ENCODE measurements at places on chromosomes 3 and 15.

DNA sequence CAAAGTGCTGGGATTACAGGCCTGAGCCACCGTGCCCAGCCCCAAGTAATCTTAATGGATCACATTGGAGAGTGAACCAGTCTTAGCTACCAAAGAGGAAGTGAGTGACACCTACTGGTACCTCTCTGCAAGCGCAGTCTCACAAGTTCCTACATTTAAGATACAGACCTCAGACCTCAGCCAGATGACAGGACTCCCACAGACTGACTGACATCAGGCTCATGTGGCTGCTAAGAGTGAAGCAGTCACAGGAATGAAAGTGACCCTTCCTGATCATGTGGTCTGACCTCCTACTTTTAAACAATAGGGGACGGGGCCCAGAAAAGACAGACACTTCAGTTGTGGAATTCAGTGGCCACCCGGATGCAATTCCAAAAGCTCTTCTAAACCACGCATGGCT, 36.3 kb upstream of the GNB5 start:
- DNase-seq = peak; percentile 34

GRCh38 chr15:38304481-38304880, 51.8 kb downstream of the SPRED1 start:
- DNase-seq = no peak

GRCh38 chr3:37852097-37852496, 9.6 kb upstream of the CTDSPL start:
- no peak for DNase-seq

DNA sequence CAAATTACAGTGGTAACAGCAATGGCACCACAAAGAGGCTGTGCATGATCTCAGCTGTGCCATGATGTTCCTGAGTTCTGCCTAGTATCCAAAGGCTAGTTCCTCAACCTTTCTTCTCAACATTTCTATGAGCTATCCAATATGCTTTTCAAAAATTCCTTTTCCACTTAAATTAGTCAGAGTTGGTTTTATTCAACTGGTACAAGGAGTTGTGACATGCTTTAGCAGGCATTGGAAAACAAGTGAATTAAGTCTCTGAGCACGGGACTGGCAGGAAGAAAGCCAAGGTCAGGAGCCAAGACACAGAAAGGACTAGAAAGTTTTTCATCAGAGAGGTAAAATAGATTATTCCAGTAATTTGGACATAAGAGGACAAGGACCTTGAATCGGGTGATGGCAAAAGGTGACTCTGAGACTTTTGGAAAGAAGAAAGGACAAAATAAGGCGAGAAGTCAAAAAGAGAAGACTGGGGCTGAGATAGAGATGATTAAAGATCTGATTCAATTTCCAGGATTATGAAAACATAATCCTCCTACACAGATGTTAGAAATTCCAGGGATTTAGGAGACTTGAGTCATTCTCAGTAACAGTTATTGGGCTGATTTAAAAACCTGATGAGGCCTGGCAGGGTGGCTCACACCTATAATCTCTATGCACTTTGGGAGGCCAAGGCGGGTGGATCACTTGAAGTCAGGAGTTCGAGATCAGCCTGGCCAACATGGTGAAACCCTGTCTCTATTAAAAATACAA, 36.1 kb downstream of the PBRM1 start:
- DNase-seq = no peak

- DNase-seq = no peak
Observed at GRCh38 chr3:119858957-119859356, 77.1 kb downstream of the NR1I2 start.

DNA sequence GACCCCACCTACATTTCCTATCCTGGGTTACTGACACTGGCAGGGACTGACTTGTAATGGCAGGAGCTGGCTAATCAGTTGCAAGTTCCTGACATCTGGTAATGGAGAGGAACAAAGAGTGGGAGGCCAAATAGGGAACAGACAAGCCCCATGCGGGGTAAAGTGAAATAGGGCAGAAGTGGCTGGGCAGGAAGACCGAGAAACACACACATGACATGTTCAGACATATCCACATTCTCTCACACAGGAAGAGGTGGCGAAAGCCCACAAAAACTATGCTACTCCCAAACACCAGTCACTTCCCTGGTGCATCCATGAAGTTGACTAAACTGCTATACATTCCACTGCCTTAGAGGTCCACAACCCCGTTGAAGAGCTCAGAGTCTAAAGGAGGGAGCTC, 394.1 kb upstream of the TBL1XR1 start:
- DNase-seq = no peak

DNA sequence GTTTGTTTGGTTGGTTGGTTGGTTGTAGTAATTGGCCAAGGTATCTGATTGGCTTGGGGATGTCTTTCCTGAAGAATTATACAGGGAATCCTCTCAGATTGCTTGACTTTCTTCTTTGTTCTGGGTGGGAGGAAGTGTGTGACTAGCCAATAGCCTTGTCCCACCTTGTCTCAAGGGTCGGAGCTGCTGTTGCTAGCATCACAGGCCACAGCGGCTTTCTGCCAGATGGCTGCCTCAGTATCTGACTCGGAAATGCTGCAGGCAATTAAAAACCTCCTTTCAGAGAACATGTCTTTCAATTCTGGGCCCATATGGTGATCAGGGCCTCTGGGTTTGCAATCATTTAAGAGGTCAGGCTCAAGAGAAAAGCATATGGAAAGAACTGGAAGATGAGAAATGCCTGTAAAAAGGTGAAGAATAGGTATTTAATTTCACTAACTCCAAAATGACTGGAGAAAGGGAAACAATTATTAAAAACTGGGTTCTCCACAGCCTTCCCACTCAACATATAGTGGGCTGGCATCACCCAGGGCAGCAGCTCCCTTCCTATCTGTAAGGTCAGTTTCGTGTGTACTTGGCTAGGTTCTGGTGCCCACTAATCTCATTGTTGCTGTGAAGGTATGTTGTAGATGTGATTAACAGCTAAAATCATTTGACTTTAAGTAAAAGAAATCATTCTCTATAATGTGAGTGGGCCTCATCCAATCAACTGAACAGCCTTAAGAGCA, 32.4 kb downstream of the TGFBR2 start:
- no peak for DNase-seq

DNA sequence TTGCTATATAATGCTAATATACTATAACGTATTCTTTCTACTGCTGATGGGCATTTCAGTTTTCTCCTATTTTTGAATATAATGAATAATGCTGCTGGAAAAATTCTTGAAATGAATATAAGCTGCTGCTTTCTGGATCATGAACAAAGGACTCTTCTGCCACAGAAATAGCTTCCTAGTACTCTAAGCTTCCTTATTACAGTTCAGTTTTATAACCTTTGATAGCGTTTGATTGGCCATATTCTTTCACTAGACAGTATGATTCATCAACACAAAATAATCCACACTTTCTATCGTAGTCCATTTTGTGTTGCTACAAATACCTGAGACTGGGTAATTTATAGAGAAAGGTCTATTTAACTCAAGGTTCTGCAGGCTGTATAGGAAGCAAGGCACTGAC, 16.4 kb upstream of the UBE3A start:
- DNase-seq = no peak

DNA sequence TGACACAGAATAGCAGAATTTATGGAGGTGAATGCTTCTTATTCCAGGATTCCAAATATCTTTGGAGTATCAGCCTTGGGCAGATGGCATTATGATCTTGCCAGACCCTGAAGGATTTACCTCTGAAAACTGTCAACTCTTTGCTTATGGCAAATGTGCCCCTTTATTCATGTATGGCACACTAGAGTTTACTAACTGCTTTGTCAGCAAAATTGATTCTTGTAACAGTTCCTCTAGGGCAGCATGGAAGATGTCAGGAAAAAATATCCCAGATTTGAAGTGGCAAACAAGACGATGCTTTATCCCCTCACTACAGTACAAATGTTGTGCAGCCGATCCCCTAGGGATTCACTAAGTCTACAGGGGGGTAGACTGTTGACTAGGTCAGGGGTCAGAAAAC, 79.7 kb downstream of the EDEM1 start:
- no peak for DNase-seq

DNA sequence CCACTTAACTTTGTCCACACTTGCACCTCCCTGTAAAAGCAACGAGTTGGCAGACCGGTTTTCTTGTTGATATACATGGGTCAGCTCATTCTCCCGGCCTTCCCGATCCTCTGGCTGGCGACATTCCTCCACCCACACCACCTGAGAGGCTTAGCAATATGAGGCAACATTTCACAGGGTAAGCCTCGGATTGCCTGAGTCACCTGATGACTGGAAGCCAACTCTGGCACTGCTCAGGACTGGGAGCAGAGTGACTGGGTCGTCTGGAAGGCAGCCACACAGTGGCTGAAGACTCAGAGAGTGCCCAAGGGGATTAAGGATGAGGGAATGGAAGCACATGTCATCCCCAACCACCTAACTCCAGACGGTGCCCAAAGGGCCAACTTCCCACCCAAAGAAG, 9.8 kb downstream of the HOMER2 start:
- no peak for DNase-seq

- peak; percentile 37 for DNase-seq
Observed at GRCh38 chr3:10008588-10009344, 17.5 kb upstream of the FANCD2 start.

- no peak for DNase-seq
Observed at GRCh38 chr15:80549191-80549590, 145.0 kb downstream of the ARNT2 start.

DNA sequence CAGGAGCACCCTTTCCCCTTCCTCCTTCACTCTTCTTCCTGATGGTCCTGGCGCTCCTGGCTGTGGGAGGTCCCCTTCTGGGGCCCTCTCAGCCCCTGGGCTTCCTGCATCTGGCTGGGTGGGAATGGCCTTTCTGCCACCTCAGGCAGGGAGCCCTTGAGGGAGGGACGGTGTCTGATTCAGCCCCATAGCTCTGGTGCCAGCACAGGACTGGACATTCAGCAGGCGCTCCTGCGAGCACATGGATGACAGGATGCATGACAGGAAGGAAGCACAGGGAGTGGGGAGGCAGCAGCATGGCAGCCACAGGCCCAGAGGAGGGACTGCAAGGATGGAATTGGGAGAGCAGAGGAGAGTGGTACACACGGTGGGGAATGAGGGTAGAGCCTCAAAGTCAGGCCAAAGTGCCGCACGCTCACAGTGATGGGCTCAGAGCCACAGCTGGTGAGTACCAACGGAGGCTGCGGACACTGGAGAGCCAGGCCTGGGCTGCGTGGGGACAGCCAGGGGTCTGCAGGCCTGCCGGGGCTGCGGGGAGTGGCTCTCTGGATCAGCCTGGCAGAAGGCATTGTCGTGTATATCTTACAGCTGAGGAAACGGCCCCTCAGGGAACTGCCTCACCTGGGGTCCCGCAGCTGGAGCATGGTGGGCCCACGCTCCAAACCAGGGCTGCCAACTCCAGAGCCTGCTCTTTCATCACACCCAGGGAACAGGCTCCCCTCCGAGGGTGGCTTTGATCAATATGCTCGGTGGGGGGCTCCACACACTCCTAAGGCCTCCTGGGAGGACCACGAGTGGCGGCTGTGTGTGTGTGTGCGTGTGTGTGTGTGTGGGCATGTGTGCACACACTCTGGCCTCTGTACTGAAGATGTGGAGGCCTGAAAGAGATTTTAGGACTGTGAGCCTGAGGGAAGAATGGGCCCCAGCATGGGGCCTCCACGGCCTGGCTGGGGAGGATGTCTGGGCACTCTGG, 51.4 kb upstream of the CTSH start:
- DNase-seq = no peak

DNA sequence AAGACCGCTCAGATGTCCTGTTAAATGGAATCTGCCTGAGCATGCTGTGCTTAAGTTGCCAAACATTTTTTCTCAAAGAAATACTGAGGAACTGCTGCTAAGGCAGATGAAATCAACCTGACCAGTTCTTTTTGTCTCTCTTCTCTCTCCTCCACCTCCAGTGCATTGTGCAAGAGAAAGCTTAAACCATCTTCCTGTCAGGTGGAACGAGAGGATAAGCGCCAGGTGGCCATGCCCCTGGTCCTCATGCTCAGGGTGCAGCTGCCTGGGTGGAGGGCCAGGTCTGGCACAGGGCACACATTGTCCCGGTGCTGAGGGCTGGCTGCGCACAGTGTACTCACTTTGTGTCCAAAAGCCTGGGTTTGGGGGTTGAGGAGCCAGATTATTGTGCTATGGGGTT, 176.2 kb upstream of the TP63 start:
- no peak for DNase-seq

GRCh38 chr15:69591905-69592508, 139.4 kb downstream of the RPLP1 start:
- no peak for DNase-seq

DNA sequence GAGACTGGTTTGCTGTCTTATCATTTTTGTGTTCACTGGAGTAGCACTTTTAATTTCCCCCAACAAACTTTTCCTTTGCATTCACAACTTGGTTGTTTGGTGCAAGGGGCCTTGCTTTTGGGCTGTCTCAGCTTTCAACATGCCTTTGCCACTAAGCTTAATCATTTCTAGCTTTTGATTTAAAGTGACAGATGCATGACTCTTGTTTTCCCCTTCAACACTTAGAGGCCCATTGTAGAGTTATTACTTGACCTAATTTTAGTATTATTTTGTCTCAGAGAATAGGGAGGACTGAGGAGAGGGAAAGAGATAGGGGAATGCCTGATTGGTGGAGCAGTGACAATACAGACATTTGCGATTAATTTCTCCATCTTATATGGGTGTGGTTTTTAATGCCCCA, 340.1 kb upstream of the MANF start:
- no peak for DNase-seq

DNA sequence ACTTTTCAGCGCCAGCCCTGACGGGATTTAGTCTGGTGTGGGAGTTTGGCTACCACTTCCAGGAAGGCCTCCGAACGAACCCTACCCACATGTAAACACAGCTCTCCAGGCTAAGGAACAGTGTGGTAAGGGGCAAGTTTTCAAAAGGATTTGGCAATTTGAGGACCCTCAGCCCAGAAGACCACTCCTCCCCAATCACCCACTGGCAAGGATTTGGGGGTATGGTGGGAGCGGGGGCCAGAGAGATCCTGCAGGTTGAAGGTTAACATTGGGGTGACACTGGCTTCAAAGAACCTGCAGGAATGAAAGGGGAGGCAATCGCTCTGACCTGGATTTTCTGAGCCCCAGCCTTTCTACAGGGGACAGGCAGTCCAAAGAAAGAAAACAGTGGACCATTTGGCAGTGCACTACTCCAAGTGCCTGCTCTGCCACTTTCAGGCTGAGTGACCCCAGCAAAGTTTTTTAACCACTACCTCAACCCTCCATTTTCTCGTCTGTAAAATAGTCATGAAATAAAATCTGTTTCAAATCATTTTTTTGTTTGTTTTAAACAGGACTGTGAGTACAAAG, 34.5 kb downstream of the ZIC4 start:
- no peak for DNase-seq

GRCh38 chr15:68812069-68812468, 8.6 kb downstream of the ANP32A start:
- no peak for DNase-seq

GRCh38 chr3:775178-775880, 317.5 kb upstream of the CNTN6 start:
- no peak for DNase-seq

DNA sequence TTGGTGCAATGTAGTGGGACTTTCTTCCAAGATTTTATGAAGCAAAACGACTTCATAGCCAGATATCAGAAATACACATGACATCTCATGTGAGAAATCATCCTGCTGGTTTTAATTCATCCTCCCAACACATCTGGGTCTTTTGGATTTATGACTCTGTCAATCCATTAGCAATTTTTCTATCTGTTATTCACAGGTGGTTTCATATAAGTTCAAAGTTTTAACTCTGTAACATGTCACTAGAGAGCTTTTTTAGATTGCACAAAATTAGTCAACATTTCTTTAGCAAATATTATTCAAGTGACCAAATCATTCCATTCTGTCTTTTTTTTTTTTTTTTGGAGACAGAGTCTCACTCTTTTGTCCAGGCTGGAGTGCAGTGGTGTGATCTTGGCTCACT, 30.4 kb downstream of the SQOR start:
- no peak for DNase-seq

- no peak for DNase-seq
Observed at GRCh38 chr15:29952225-29952624, 130.0 kb upstream of the TJP1 start.
